ENCODE measurements at places on chromosomes 6 and 20.

- H3K36me3 ChIP-seq = no peaks in the 10 kb centered on the region
- no peak overlapping the region for H3K4me3 ChIP-seq
- peaks cover 8% of the 10 kb centered on the region for H3K4me1 ChIP-seq
- peak overlapping the region; percentile 88 for H3K27ac ChIP-seq
- no peaks in the 10 kb centered on the region for H3K27me3 ChIP-seq
- no peak for DNase-seq
Measured at GRCh38 chr20:50380697-50381040, 129.5 kb upstream of the PTPN1 start.

GRCh38 chr6:169230322-169230665 lies 23.4 kb downstream of the THBS2 start:
- H3K4me3 ChIP-seq = no peak overlapping the region
- H3K27ac ChIP-seq = no peak overlapping the region
- H3K27me3 ChIP-seq = no peaks in the 10 kb centered on the region
- H3K4me1 ChIP-seq = no peaks in the 10 kb centered on the region
- H3K36me3 ChIP-seq = no peaks in the 10 kb centered on the region

DNA sequence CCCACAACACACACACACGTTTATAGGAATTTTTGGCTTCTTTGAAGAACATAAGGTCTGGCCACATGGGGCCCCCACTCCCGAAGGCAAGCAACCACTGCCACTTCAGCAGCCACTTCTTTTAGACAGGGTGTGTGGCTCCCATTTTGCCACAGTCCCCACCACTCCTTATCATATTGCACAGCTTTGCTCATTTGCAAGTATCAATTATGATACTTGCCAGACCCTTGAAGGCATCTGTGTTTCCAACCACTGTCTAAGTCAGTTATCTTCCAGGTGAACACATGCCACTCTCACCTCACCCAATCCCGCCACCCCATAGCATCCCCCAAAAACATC lies 73.1 kb downstream of the NOL4L start:
- H3K27ac ChIP-seq = no peak overlapping the region
- DNase-seq = no peak
- no peaks in the 10 kb centered on the region for H3K27me3 ChIP-seq
- peaks cover 2% of the 10 kb centered on the region for H3K4me1 ChIP-seq
- H3K36me3 ChIP-seq = no peaks in the 10 kb centered on the region
- H3K4me3 ChIP-seq = no peak overlapping the region

DNA sequence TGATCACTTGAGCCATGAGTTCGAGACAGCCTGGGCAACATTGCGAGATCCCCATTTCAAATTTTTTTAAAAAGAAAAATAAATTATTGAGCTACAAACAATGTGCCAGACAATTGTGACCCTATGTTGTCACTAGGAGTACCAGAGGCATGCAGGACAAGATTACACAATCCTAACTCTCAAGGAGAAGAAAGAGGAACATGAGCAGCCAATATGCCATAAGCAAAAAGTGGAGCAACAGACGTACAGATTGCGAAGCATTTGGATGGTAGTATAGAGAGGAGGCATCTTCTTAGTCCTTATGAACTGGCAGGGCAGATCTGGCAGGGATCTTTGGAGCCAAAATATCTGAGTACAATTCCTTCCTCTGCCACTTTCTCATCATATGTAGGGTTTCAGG lies 156.4 kb downstream of the OR2B2 start:
- DNase-seq = no peak
- H3K4me3 ChIP-seq = no peak overlapping the region
- H3K27ac ChIP-seq = no peak overlapping the region
- H3K36me3 ChIP-seq = no peaks in the 10 kb centered on the region
- no peaks in the 10 kb centered on the region for H3K27me3 ChIP-seq

DNA sequence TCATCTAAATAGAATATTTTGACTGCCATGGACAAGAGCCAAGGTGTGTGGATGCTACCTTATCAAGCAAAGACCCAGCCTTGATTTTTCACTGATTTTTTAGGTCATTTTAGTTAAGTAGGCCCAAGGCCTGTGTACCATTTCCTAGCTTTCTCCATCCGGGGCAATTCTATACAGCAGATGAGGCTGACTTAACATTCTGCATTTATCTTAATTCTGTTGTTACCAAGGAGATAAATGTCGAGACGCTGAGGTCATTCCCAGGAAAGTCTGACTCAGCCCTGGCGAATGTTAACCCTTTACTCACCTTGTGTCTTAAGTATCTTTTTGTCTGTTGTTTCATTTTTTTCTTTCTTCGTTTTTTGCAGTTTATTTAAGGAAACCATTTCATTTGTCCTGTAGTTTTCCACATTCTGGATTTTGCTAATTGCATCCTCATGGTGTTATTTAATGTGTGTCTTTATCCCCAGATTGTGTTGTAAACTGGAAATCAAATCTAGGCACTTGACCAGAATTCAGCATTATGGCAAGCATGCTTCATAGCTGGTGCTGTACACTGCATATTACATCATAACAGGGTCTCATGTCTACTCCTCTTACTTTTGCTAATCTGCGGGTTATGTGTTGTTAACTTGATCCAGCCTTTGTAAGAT lies 277.0 kb downstream of the CDKAL1 start:
- H3K36me3 ChIP-seq = no peaks in the 10 kb centered on the region
- no peak for DNase-seq
- H3K27ac ChIP-seq = no peak overlapping the region
- peaks cover 8% of the 10 kb centered on the region for H3K4me1 ChIP-seq
- H3K4me3 ChIP-seq = no peak overlapping the region
- no peaks in the 10 kb centered on the region for H3K27me3 ChIP-seq

DNA sequence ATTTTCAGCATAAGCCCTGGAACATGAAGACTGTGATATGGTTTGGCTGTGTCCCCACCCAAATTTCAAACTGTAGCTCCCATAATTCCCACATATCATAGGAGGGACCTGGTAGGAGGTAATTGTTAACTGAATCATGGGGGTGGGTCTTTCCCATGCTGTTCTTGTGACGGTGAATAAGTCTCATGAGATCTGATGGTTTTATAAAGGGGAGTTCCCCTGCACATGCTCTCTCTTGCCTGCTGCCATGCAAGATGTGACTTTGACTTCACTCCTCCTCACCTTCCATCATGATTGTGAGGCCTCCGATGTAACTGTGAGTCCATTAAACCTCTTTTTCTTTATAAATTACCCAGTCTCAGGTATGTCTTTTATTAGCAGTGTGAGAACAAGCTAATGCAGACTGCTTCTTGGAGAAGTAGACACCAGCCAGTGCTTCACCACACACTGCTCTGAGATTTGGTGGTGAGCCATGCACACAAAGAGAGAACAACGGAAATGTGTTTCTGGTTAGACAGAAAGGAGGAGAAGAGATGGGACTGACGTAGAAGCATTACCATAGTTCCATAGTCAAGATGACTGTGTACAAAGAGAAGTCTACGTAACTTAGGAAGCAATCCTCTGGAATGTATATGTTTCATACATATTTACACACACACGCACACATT lies 97.8 kb downstream of the BACH2 start:
- H3K27me3 ChIP-seq = no peaks in the 10 kb centered on the region
- DNase-seq = no peak
- H3K27ac ChIP-seq = no peak overlapping the region
- no peaks in the 10 kb centered on the region for H3K4me1 ChIP-seq
- H3K36me3 ChIP-seq = no peaks in the 10 kb centered on the region

DNA sequence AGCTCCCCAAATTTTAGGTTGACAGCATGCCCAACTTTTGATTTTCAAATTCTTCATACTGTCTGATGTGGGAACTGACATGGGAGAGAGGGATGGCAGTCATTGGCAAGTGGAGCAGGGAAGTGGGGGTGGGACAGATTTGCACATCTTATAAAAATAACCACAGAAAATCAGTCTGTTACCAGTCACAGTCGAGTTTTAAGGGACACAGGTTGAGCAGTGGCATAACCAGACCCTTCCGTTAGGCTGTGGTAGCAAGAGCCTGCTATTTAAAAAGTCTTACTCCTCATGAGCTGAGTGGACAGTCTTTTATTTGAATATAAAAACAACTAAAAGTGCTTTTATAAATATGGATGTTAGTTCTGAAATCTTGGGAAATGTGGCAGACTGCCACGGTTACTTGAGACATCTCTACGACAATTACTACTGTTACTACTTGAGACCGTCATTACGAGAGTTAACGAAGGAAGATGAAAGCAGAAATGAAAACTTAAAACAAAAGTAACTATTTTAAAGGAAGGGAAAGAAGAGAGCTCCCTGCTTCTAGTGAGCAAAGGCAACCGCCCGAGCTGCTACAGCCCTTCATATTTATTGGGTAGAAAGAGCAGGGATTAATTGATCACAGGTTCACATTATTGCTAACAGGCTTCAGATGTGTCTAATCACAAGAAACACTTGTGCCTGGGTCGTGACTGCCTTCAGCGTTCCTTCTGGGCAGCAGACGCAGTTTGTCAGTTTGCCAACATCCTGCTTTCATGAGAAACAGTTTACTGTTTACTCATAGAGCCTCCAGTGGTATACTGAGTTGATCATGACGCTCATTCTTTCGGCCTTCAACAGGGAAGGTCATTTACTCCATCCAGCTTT lies 71.3 kb downstream of the EFHC1 start:
- H3K4me1 ChIP-seq = no peaks in the 10 kb centered on the region
- no peak overlapping the region for H3K4me3 ChIP-seq
- DNase-seq = no peak
- H3K36me3 ChIP-seq = no peaks in the 10 kb centered on the region
- no peaks in the 10 kb centered on the region for H3K27me3 ChIP-seq

DNA sequence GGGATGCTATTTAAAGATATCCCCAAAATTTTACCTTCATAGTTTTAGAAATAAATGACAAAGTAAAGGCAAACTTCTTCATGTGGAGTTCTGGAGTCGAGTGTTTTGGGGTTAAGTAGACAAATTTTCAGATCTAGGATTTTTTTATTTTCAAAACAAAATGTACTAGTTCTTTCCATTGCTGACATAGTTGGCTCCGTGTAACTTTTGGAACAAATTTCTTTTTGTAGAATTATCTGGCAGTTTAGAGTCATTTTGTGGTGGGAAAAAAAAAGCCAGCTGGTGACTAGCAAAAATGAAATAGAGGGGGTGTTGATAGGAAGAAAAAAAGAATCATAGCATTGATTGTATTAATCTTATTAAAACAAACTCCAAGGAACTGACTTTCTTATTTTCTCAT lies 131.6 kb upstream of the TCF21 start:
- peak overlapping the region; percentile 67 for H3K27ac ChIP-seq
- no peaks in the 10 kb centered on the region for H3K27me3 ChIP-seq
- H3K4me3 ChIP-seq = no peak overlapping the region
- H3K36me3 ChIP-seq = no peaks in the 10 kb centered on the region

GRCh38 chr6:4756247-4756646 lies 20.0 kb upstream of the CDYL start:
- H3K27me3 ChIP-seq = no peaks in the 10 kb centered on the region
- no peaks in the 10 kb centered on the region for H3K4me1 ChIP-seq
- H3K27ac ChIP-seq = no peak overlapping the region
- H3K36me3 ChIP-seq = no peaks in the 10 kb centered on the region
- no peak for DNase-seq

DNA sequence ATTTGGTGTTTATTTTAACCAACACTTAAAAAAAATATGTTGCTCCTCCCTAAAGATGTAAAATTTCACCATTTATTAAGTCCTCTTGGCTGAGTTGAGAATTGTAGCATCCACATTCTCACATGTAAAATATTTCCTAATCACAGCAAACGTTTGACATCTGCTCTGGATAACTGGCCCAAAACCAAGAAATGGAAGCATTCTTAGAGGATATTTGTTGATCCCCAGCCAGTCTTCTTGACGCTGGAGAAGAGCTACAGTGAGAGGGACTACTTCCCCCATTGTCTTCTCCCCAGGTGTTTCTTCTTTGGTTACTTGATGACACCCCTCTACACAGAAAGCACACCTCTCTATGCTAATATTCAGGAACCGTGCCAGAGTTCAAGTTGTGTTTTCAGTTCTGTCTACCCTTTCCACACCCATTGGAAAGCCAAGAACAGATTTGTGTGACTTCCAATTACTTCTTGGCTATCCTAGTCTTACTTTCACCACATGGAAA lies 454.5 kb upstream of the JAG1 start:
- no peaks in the 10 kb centered on the region for H3K27me3 ChIP-seq
- no peaks in the 10 kb centered on the region for H3K36me3 ChIP-seq
- no peak overlapping the region for H3K27ac ChIP-seq
- H3K4me3 ChIP-seq = no peak overlapping the region
- no peaks in the 10 kb centered on the region for H3K4me1 ChIP-seq

- no peaks in the 10 kb centered on the region for H3K36me3 ChIP-seq
- H3K4me3 ChIP-seq = no peak overlapping the region
- no peaks in the 10 kb centered on the region for H3K27me3 ChIP-seq
- DNase-seq = no peak
Measured at GRCh38 chr6:162078126-162078525, 649.4 kb downstream of the PRKN start.

DNA sequence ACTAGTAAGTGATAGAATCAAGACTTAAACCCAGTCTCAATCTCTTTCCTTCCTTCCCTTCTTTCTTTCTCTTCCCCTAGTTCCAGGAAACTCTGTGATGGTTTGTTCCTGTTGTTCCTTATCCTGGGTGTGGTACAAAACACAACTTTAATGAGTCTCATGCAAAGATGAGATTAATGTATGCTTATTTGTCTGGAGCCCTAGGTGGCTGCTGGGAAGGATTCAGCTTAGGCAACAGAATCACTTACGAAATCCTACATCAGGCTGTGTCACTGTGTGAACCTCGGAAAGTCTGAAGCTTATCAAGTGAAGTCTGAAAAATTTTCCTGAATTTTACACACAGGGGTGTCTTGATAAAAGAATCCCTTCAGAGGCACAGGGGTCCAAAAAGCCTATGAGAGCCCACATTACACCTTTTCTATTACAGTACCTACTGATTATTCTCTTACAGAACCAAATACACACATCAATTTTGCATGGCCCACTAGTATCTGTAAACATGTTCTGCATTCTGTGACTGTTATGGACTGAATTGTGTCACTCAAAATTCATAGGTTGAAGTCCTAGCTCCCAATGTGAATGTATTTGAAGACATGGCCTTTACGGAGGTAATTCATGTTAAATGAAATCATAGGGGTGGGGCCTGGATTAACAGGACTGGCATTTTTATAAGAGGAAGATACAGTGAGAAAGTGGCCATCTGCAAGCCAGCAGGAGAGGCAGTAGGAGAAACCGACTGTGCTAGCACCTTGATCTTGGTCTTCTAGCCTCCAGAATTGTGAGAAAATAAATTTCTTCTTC lies 144.7 kb downstream of the MYB start:
- no peaks in the 10 kb centered on the region for H3K4me1 ChIP-seq
- H3K27ac ChIP-seq = no peak overlapping the region
- H3K27me3 ChIP-seq = no peaks in the 10 kb centered on the region
- no peaks in the 10 kb centered on the region for H3K36me3 ChIP-seq

- H3K4me1 ChIP-seq = no peaks in the 10 kb centered on the region
- H3K36me3 ChIP-seq = no peaks in the 10 kb centered on the region
- no peak for DNase-seq
- no peak overlapping the region for H3K27ac ChIP-seq
- no peak overlapping the region for H3K4me3 ChIP-seq
- H3K27me3 ChIP-seq = no peaks in the 10 kb centered on the region
Measured at GRCh38 chr6:129516787-129517186, 193.2 kb downstream of the ARHGAP18 start.

- no peak for DNase-seq
- H3K4me3 ChIP-seq = no peak overlapping the region
- H3K27ac ChIP-seq = no peak overlapping the region
- no peaks in the 10 kb centered on the region for H3K36me3 ChIP-seq
Measured at GRCh38 chr6:25301362-25301761, 22.2 kb downstream of the CARMIL1 start.

- no peak overlapping the region for H3K27ac ChIP-seq
- no peak overlapping the region for H3K4me3 ChIP-seq
- DNase-seq = no peak
Measured at GRCh38 chr6:90304308-90304707, 7.7 kb upstream of the BACH2 start.

GRCh38 chr20:43667341-43668132 lies 623 bp downstream of the MYBL2 start:
- no peaks in the 10 kb centered on the region for H3K27me3 ChIP-seq
- peaks cover 9% of the 10 kb centered on the region for H3K4me1 ChIP-seq
- H3K36me3 ChIP-seq = no peaks in the 10 kb centered on the region
